ENCODE measurements at places on chromosomes 2 and 18. TPM values are rescaled to one million over a fixed set of nuclear protein-coding genes. Genes with fewer than 3 reads are reported as not detected.
A peak's percentile ranks its signal among the peaks of the same experiment; 100 is the strongest.

LRRC30 gene
- not detected for total RNA-seq

C2orf72 gene
- 3.3 TPM for total RNA-seq

ITGB1BP1 gene
- 61.2 TPM for total RNA-seq

CHRNG gene
- not detected for total RNA-seq

C2orf80 gene
- 1.0 TPM for total RNA-seq

NT5DC4 gene
- total RNA-seq, result not detected

DNA sequence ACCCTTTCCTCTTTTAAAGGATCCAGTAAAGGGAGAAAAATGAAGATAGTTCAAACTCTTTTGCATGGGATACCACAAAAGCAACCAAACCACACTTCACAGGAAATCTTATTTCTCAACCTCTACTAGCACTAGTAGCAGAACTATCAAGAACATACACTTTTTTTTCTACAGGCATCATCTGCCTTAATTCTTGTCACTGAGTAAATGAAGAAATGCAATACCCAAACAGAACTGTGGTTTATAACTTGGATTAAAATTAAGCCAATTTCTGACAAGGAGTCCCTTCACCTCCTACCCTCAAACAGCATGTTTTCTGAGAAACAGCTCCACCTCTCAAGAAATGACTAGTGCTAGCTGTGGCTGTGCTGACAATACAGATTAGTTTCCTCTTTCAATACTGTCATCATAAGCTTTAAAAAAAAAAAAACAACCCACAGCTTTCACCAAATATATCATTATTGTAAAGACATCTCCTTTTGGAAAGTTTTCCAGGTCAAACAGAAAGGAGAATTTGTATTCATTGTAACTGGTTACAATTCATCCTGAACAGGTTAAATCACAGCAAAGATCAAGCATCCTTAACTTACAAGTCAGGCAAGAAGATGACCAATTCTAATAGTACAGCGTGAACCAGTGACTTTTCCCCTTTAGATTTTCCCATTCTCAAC, 44.4 kb downstream of the PTPN2 start:
- no peaks in the 10 kb centered on the region for H3K36me3 ChIP-seq
- H3K4me3 ChIP-seq, result no peak overlapping the region
- DNase-seq, result no peak
- H3K4me1 ChIP-seq, result peaks cover 4% of the 10 kb centered on the region

DNA sequence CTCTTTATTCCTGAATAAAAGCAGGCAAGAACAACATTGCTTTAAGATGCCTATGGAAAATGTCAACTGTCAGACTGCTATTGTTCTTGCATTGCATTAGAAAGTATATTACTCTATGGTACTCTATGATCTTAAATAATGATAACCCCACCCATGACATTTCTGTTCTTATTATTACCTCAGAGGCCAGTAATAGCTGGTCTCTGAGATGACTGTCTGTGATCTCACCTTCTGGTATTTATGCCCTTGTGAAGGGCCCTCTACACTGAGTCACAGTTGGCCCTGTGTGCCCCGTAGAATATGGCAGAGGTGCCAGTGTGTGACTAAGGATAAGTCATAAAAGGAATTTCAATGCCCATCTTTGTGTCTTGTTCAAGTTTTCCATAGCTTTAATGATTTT, 61.0 kb downstream of the SPP2 start:
- no peak overlapping the region for H3K27ac ChIP-seq
- H3K36me3 ChIP-seq, result no peaks in the 10 kb centered on the region
- no peak overlapping the region for H3K4me3 ChIP-seq
- no peaks in the 10 kb centered on the region for H3K27me3 ChIP-seq
- H3K4me1 ChIP-seq, result no peaks in the 10 kb centered on the region

GRCh38 chr2:145906354-145906753, 1386.4 kb upstream of the ZEB2 start:
- no peaks in the 10 kb centered on the region for H3K4me1 ChIP-seq
- H3K27me3 ChIP-seq, result no peaks in the 10 kb centered on the region
- H3K27ac ChIP-seq, result no peak overlapping the region
- no peak for DNase-seq

DNA sequence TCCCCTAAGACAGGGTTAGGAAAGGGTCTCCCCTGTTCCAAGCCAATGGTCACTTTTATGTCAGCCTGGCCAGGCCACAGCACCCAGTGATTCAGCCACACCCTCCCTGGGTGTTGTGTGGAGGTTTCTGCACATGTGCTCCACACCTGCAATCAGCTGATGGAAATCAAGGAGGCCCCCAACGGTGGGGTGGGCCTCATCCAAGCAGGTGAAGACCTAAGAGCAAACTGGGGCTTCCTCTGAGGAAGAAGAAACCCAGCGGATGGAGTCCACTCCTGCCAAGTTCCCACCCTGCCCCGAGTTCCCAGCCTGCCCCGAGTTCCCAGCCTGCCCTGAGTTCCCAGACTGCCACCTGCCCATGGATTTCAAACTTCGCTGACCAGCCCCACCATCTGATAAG, 55.4 kb downstream of the KIF1A start:
- no peaks in the 10 kb centered on the region for H3K4me1 ChIP-seq
- no peak overlapping the region for H3K4me3 ChIP-seq

GRCh38 chr2:57370882-57371585, 675.6 kb upstream of the VRK2 start:
- H3K36me3 ChIP-seq, result no peaks in the 10 kb centered on the region
- H3K27ac ChIP-seq, result no peak overlapping the region
- H3K27me3 ChIP-seq, result no peaks in the 10 kb centered on the region
- H3K4me1 ChIP-seq, result no peaks in the 10 kb centered on the region

DNA sequence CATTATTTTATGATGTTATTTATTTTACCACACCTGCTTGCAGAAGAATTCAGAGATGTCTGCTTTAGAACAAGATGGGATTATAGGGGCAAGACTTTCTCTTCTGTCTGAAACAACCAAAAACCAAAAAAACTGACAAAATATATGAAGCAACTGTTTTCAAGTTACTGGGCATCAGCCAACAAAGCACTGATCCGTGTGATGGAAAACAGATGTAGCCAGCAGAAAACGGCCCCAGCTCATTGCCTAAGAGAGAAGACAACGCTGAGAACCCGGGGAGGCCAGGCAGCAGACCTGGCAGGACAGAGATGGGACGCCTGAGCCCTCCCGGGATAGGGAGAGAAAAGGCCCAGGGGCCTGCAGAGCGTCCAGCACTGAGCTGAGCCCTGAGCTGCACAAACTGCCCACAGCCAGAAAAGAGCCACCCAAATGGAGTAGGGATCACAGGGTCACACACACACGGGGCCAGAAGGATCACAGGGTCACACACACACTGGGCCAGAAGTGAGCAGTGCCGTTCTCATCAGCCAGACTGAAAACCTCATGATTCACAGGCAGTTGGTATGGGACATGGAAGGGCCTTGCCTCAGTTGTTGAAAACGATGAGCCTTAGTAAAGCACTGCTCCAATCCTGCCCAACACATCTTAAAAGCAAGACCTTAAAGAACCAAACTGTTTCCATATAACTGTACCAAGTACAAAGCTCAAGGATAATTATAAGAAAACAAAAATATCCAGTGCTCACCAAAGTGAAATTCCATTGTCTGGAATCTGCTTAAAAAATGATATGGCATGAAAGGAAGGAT, 12.1 kb downstream of the PXDN start:
- H3K27ac ChIP-seq, result no peak overlapping the region
- peaks cover 29% of the 10 kb centered on the region for H3K36me3 ChIP-seq
- peak overlapping the region; percentile 26 for H3K4me3 ChIP-seq
- peaks cover 59% of the 10 kb centered on the region for H3K4me1 ChIP-seq
- H3K27me3 ChIP-seq, result no peaks in the 10 kb centered on the region
- DNase-seq, result no peak

- no peak overlapping the region for H3K4me3 ChIP-seq
- peaks cover 35% of the 10 kb centered on the region for H3K4me1 ChIP-seq
- no peak for DNase-seq
- H3K27ac ChIP-seq, result no peak overlapping the region
- H3K27me3 ChIP-seq, result no peaks in the 10 kb centered on the region
- no peaks in the 10 kb centered on the region for H3K36me3 ChIP-seq
These were observed 787.9 kb upstream of the RAB6C start for GRCh38 chr2:129191530-129191929.

- H3K27me3 ChIP-seq, result no peaks in the 10 kb centered on the region
- no peak overlapping the region for H3K27ac ChIP-seq
- peaks cover 13% of the 10 kb centered on the region for H3K4me1 ChIP-seq
- H3K4me3 ChIP-seq, result no peak overlapping the region
- no peaks in the 10 kb centered on the region for H3K36me3 ChIP-seq
These were observed 227.2 kb upstream of the SETBP1 start for GRCh38 chr18:44453505-44453904.

- no peak for DNase-seq
- peaks cover 4% of the 10 kb centered on the region for H3K4me1 ChIP-seq
- peak overlapping the region; percentile 86 for H3K4me3 ChIP-seq
- no peak overlapping the region for H3K27ac ChIP-seq
- H3K27me3 ChIP-seq, result peaks cover 46% of the 10 kb centered on the region
These were observed 1.2 kb upstream of the GPR39 start for GRCh38 chr2:132415256-132415914.

DNA sequence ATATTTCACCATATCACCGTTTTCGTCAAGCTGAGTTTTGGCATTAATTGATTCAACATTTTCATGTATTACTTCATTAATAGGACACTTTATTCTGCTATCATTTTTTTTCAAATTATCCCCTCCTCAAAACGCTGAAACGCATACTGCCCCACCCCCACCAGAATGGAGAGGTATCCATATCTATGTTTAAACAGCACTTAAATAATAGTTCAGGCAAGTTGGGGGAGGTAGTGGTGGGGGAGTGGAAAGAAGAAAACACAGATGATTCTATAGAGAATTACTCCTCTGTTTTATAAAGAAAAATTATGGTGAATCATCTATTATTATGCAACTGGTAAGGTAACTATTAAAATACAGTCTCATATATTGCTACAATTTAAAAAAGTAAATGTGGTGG, 314.4 kb upstream of the ZEB2 start:
- H3K4me3 ChIP-seq, result no peak overlapping the region
- H3K27ac ChIP-seq, result no peak overlapping the region
- H3K4me1 ChIP-seq, result no peaks in the 10 kb centered on the region
- no peaks in the 10 kb centered on the region for H3K36me3 ChIP-seq

- peak overlapping the region; percentile 91 for H3K4me3 ChIP-seq
- H3K36me3 ChIP-seq, result peaks cover 36% of the 10 kb centered on the region
- DNase-seq, result no peak
- H3K4me1 ChIP-seq, result peaks cover 31% of the 10 kb centered on the region
These were observed 1.7 kb downstream of the TMSB10 start for GRCh38 chr2:84906900-84907714.

DNA sequence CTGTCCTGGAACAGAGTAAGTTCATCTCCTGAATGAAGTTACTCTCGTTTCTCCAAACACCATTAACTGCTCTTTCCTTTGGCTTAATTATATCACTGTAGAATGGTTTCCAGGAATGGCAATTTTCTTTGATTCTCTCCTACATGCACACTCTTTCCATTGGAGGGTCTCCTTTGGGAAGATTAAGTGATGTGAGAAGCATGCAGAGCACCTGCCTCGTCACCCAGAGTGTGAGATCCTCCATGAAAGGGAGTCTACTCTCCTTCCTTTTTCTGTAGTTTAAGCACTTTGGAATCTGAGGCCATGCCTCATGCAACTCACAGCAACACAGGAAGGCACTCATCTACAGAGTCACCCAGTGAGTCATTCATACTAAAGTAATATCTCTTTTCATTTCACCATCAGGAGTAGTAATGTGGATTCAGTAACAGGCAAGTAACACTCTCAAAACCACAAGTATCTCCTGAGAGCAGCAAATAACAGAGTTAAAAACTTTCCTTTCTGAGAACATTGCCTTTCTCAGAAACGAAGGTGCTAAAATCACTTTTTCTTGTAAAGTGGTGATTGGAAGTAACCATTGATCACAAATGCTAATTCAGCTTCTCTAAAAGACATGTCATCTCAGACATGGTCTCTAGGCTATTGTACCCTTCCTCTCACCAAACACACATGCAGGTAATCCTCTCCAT, 52.8 kb upstream of the IL1RL1 start:
- H3K4me3 ChIP-seq, result no peak overlapping the region
- no peak overlapping the region for H3K27ac ChIP-seq
- H3K4me1 ChIP-seq, result no peaks in the 10 kb centered on the region
- no peaks in the 10 kb centered on the region for H3K36me3 ChIP-seq
- DNase-seq, result no peak

DNA sequence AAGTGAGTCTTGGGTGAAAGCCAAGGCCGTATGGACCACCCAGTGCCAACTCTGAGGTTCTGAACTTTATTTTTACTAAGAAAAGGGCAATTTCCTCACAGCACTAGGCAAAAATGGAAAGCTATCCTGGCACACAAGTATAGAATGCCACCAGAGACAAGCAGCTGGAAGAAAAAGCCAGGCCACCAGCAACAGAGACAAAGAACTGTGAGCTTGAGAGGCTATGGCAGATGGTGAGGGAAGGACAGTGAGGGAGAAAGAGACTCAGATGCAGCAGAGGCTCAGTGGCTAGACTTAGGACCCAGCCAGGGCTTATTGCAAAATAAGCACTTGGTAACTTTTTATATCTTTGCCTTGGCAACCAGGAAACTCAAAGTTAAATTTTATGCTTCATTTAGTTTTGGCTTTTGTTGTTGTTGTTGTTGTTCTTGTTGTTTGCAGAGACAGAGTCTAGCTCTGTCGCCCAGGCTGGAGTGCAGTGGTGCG, 78.0 kb upstream of the BZW1 start:
- no peak for DNase-seq
- H3K4me3 ChIP-seq, result no peak overlapping the region
- no peak overlapping the region for H3K27ac ChIP-seq
- no peaks in the 10 kb centered on the region for H3K36me3 ChIP-seq

- H3K4me3 ChIP-seq, result no peak overlapping the region
- no peaks in the 10 kb centered on the region for H3K27me3 ChIP-seq
- peaks cover 34% of the 10 kb centered on the region for H3K36me3 ChIP-seq
- H3K27ac ChIP-seq, result no peak overlapping the region
- DNase-seq, result peak; percentile 41
These were observed 73.0 kb upstream of the KCTD1 start for GRCh38 chr18:26621161-26622026.

- DNase-seq, result no peak
- H3K27me3 ChIP-seq, result no peaks in the 10 kb centered on the region
- H3K4me3 ChIP-seq, result no peak overlapping the region
- no peaks in the 10 kb centered on the region for H3K36me3 ChIP-seq
- H3K27ac ChIP-seq, result no peak overlapping the region
- H3K4me1 ChIP-seq, result no peaks in the 10 kb centered on the region
These were observed 53.8 kb upstream of the SLC5A7 start for GRCh38 chr2:107932488-107932887.

All from neural crest cell (in vitro differentiated cells).